Lung (tissue), 17 donors: ENCODE measurements at places on chromosomes 11 and 22. TPM values are rescaled to one million over a fixed set of nuclear protein-coding genes. Genes with fewer than 3 reads are reported as not detected.

DNA sequence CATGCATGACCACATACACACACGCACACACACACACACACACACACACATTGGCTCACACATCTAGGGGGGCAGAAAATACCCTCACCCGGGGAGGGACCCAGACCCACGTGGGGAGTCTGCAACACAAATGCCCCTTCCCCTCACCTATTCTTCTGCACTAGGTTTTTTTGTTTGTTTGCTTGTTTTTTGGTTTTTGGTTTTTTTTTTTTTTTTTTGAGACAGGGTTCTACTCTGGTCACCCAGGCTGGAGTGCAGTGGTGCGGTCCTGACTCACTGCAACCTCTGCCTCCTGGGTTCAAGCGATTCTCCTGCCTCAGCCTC lies 28.4 kb downstream of the WEE1 start:
- DNase-seq: no peak

- DNase-seq: no peak
Observed at GRCh38 chr11:103703954-103704353, 332.5 kb upstream of the DDI1 start.

- no peak for DNase-seq
Observed at GRCh38 chr22:44878483-44879300, 126.3 kb downstream of the ARHGAP8 start.

- peak; percentile 76 for DNase-seq
Observed at GRCh38 chr11:12675951-12676711, 1.9 kb downstream of the TEAD1 start.

GRCh38 chr22:48692734-48693376 lies 1134.8 kb downstream of the BRD1 start:
- DNase-seq: no peak

- DNase-seq: no peak
Observed at GRCh38 chr11:114619659-114620173, 24.1 kb upstream of the NXPE4 start.

DNA sequence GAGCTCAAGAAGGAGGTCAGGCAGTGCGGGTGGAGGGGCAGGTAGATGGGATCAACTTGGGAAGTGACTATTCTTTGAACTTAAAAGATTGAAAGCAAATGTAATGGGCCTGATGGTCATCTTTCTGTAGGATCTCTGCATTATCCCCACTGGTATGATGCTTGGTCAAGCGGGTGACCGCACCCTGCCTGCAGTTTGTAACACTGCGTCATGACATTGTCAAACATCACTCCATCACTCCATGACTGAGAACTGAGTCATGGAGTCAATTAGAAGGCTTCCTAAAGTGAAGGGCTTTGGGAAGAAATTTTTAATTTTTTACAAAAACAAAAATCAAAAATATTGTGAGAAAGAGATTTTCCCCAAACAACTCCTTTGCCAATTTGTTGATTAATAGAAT lies 62.4 kb upstream of the BMAL1 start:
- no peak for DNase-seq

SCGB2A2 gene
- not detected for total RNA-seq

- DNase-seq: no peak
Observed at GRCh38 chr11:126212089-126212660, 593 bp downstream of the FAM118B start.

DNA sequence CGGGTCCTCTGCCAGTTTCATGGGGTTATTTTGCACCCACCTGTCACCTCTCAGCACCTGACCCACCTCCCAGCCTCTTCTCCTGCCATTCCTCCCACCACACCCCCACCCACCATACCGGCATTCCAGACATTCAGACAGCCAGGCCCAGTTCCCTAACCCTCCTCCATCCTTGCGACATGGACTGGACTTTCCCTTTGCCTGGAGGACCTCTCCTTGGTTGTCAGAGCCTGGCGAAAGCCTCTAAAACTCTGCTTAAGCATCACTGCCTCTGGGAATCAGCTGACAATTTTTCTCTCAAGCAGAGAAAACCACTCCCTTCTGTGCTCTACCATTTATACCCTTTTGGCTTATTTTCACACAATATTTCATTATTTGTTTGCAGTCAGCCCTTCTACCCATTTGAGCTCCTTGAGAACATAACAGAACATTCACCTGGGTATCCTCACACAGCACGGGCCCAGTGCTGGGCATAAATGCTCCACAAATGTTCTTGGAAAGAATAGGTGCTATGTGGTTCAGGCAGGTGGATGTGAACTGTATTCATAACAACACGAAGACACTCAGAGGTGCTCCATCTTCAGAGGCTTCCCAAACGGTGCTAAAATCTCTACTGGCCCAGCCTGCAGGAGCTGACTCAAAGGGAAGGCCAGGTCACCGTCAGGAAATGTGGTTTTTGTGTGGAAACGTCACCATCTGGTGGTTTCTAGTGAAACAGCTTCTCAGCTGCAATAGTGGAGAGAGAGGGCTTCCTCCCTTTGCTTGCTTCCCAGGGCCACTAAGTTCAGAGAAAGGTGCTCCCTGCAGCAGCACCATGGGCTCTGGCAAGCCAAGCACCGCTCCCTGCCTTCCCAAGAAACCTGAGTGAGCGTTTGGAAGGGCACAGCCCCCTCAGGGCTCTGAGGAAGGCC lies 10.4 kb downstream of the SPATA19 start:
- peak; percentile 70 for DNase-seq

DNA sequence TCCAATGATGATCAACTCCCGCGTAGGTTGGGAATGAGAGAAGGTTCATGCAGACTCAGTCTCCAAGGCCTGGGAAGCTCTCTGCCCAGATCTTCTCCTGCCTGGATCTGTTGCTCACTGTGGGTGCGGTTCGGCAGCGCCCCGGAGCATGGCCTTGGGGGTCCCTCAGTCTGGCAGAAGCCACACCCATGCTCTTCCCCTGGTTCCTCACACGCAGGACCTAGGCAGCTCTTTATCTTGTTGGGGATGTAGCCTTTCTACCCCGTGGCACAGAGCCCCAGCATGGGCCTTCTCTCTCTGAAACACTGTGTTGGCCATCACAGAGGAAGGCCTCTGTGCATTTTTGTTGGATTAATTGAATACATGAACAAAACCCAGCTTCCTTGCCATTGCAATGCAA lies 1461.6 kb downstream of the BRD1 start:
- DNase-seq: no peak

DNA sequence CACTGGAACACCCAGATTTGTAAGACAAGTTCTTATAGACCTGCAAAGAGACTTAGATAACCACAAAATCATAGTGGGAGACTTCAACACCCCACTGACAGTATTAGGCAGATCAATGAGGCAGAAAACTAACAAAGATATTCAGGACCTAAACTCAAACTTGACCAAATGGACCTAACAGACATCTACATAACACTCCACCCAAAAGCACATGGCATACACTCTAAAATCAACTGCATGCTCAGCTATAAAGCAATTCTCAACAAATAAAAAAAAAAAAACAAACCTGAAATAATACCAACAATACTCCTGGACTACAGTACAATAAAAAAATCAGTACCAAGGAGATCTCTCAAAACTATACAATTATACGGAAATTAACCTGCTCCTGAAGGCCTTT lies 115.0 kb downstream of the FDX1 start:
- no peak for DNase-seq

DNA sequence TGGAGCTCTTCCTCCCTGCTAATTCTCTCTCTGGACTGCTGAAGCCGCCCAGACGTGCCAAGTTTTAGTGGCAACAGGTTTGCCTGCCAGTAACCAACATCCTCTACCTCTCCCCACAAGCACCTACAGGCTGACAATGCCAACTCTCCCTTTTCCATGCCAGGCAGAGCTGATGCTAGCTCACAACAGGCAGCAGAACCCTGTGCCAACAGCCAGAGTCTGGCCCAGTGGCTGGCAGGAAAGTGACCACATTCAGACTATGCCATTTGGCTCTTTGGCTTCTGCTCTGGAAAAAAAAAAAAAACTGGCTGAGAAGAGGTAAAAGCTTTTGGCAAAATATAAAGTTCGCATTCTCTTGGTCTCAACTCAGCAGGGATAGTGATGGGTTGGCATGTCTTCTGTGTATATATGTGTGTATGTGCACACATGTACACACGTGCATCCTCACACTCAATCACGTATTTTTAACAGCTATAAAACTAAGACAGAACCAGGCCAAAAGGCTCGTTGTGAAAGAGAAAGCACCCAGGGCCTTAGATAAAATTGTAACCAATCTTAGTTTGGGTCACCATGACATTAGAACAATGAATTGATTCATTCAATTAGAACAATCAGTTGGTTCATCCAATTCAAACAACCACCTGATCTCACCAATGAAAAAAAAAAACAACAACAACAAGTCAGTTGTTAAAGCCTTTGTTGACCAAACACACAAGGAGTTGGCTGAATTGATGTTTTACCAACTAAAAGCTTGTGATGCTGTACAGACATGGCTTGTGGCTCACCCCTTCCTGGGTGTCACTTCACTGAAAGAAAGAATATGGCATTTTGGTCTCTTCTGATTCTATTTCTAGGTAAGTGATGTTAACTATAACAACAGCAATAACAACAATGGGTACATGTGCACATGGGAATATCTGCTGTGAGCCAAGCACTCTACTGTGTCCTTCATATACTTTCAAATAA lies 48.6 kb downstream of the TRIM29 start:
- DNase-seq: no peak

DNA sequence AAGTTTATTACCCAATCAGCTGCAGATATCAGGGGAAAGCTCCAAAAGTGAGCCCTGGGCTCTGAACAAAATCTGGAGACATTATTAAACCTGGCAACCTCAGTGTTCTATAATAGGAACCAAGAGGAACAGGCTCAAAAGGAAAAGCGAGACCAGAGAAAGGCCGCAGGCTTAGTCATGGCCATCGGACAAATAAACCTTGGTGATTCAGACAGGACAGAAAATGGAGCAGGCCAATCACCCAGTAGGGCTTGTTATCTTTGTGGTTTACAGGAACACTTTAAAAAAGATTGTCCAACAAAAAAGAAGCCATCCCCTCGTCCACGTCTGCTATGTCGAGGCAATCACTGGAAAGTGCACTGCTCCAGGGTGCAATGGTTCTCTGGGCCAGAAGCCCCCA lies 7.7 kb upstream of the PANX1 start:
- DNase-seq: no peak

GRCh38 chr11:114316980-114317786 lies 21.0 kb downstream of the NNMT start:
- no peak for DNase-seq

TTC36 gene
- 0.95 TPM for total RNA-seq

ANO1 gene
- total RNA-seq: 7.8 TPM

GRCh38 chr11:67266449-67267187 lies at the start of gene GRK2:
TSS of gene GRK2 (plus strand) at chr11:67266473. CDS start at chr11:67266700, 227 bp downstream.
- DNase-seq: peak; percentile 42

DNA sequence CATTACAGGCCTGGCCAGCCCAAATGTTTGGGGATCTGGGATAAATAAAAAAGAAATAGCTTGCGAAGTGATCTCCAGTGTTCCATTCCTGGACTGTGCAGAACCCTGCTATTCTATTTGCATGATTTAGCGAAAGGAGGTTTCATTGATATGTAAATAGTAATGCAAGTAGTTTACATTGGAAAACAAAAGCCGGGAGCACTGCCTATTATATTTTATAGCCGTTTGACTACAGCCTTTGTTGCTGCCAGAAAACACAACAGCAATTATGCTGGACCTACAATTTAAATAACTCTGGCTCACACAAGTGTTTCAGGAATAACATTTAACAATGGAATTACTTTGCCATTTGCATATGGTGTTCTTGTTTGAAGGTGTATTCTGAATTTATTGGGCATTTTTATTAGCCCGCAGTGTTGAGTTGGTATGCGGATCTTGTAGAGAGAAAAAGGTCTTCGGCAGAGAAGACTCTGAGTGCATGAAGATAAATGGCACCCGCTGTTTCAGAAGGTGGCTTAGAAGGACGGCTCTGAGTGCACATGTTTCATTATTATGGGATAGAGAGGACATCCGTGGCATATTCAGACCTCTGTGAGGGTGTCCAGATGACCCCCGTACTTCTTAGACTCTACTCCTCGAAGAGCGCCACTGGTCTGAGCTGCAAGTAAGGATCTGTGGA lies 315.0 kb downstream of the BRD1 start:
- no peak for DNase-seq

DNA sequence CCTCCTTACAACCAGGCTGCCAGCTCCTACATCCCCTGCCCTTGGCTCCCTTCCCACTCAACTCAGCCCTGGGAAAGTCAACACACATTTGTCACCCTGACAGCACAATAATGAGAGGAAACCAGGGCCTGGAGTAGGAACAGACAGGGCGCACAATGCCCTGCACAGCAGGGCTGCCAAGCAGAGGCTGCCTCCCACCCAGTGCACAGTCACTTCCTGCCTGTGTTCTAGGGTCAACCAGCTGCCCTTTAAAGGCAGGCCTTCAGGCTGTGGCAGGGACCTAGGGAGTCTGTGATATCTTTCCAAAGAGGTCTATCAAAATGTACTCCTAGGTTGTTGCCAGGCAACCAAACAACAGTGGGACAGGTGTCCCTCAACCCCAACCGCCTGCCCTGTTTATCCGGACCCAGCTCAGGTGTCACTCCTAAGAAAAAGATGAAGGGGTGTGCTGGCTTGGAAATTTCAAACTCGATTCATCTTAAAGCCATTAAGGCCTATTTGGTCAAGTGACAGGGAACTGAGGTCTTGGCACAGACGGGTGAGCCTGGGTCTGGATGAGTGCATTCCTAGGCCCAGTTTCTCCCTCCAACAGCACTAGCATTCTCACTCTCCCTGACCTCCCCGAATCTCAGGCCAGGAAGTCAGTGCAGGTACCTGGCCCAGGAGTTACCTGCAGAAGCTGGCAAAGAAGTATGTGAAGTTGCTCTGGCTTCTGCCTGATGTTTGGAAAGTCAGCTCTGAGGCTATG lies 110.3 kb upstream of the PITPNB start:
- peak; percentile 67 for DNase-seq

DNA sequence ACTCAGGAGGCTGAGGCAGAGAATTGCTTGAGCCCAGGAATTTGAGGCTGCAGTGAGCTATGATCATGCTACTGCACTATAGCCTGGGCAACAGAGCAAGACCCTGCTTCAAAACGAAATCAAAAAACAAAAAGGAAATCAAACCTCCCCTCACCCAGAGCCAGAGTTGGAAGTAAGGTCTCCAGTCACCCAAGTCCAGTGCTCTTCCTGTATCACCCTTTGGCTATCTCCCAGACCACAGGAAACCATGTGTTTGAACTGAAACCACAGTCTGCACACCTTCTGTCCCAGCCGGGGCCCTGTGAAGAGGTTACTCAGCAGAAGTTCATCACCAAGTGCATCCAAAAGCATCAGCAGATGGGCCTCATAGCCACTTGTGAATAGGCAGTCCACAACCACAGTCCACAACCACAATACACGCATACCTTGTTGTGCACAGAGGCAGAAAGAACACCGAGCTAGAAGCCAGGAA lies 4.6 kb downstream of the MYH9 start:
- DNase-seq: no peak

TREH gene
- total RNA-seq: not detected

DNA sequence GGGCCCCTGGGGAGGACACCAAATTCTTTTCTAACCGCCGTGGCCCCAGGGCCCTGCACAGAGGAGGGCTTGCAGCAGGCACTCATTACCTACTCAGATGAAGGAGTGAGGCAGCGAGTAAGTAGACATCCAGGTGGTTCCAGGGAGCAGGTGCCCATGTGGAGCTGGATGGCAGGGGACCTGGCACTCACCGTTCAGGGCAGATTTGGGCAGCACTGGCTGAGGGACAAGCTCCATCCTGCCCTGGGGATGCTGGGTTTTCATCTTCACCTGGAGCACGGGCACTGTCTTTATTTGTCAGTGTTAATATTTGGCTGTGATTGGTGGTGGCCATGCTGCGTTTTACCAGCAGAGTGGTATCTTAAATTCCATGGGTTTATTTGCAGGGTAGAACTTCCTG lies 1182.7 kb downstream of the BRD1 start:
- DNase-seq: no peak

RFPL1 gene
- total RNA-seq: not detected

- no peak for DNase-seq
Observed at GRCh38 chr22:44337678-44338004, 24.9 kb upstream of the SHISAL1 start.

TBX1 gene
- 3.4 TPM for total RNA-seq
